ENCODE measurements at places on chromosomes 3 and 15.
A peak's percentile ranks its signal among the peaks of the same experiment; 100 is the strongest.

- DNase-seq: no peak
Observed at GRCh38 chr3:189410522-189410921, 220.7 kb upstream of the TP63 start.

GRCh38 chr15:92810418-92811138 is 89.5 kb upstream of the CHD2 start:
- peak; percentile 81 for DNase-seq

DNA sequence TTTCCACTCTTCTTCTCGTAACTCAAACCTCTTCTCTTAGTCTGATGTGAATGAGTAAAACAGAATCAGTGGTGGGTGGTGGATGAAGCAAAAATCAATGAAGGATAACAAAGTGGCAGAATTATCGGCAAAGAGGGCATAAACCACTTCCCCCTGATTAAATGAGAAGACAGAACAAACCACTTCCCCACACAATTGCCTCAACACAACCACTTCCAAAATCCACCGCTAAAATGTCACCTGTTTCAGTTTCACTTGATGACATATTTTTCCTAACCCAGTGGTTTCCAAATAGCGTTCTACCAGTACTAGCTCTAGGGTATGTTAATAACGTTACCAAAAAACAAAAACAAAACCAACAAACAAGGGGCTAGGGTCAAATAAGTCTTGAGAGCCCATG is 478.7 kb upstream of the WNT5A start:
- no peak for DNase-seq

GRCh38 chr15:82183121-82184031 is 79.2 kb downstream of the EFL1 start:
- peak; percentile 31 for DNase-seq

DNA sequence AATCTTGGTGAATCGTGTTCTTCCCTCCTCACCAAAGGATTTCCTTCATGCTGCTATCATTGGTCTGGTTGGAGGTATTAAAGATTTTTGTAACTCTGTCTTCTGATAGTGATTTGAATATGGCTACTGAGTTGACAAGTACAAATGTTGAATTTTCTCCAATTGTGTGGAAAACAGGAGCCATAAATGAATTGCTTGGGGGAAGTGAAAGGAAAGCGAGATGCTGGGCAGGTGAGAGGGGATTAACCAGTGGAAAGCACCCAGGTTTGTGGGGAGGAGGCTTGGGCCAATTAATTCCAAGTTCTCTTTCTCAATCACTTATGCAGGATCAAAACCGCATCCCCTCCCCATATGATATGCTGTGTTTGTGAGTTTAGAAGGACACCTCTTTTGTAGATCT is 372.5 kb downstream of the IL20RB start:
- no peak for DNase-seq

- DNase-seq: no peak
Observed at GRCh38 chr15:49990835-49991545, 128.0 kb downstream of the ATP8B4 start.

DNA sequence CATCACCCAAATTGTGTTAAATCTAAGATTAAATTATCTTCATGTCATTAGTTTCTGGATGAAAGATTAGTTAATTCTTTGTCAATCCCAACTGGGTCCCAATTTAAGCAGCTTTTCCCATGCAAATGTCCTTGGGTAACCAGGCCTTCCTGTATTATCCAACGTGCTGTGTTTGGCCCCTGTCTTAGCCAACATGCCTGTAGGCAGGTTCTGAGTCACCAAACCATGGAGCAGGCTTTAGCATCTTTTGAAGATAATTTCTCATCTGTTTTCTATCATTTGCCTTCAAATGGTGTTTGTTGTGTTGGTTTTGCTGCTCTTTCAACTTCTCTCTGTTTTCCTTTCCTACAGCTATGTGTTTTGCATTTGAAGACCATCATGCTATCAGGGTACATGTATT is 216.2 kb downstream of the ITPR1 start:
- no peak for DNase-seq

DNA sequence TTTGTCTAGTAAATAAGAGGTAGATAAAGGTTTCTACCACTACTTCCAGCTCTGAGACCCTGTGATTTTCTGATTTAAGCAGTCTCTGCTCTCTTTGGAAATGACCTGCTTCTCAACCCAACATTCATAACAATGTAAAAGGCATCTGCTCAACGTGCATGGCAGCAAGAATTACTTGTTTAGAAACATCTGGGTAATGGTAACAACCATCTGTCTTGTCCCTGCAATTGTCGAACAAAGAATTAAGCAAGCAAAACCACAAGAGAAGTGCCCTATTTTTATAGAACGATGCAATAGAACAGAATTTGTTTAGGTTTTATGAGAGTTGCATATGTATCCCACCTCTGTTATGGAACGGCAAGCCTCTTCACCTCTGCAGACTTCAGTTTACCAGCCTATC is 7.1 kb upstream of the FSIP1 start:
- no peak for DNase-seq

DNA sequence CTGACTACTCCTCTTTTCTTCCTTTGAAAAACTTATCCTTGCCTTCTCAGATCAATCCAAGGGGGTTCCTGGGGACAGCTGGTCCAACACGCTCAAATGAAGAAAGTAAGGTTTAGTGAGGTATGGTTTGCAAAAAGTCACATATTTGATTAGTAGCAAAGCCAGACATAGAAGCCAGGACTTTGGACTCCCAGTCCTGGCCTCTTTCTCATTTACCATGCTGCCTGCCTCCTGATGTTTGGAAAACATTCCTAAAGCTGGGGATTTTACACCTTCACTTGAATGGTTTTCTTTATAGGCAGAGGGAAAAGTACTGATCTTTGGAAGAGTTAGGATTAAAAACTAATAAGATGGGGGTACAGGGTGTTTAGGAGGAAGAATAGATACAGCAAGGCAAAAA is 14.6 kb downstream of the POPDC2 start:
- DNase-seq: no peak

GRCh38 chr3:127677541-127678314 is 5.0 kb downstream of the ABTB1 start:
- no peak for DNase-seq

DNA sequence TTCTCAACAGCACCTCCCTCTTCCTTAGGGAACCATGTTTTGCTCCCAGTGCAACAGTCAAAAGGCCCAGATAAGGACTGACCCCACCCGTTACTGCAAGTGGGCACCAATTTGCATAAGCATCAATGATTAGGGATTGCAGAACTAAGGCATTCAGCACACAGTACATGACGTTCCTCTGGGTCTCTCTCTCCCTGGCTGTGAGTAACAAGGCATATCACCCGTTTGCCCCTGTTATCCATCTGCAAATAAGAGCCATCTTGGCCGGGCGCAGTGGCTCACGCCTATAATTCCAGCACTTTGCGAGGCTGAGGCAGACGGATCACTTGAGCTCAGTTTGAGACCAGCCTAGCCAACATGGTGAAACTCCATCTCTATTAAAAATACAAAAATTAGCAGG is 18.8 kb downstream of the MAGI1 start:
- no peak for DNase-seq

GRCh38 chr3:156617145-156617544 is 57.2 kb upstream of the TIPARP start:
- no peak for DNase-seq

- DNase-seq: no peak
Observed at GRCh38 chr3:30811151-30811795, 83.2 kb downstream of the GADL1 start.

DNA sequence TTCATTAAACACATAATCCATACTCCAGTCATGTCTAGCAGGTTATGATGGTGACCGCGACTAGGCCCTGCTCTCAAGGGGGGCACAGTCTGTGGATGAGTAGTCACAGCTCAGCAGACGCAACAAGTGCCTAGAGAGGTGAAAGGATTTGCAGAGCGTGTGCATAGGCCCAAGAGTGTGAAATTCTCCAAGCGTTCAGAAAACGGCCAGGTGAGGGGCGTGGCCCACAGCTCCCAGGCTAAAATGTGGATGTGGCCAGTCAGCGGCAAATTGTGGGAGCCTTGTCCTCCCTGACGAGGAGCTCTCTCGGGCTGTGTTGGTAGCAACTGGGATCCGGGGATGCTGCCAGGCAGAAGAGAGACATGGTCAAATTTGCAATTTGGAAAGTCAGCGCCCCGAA is 46.4 kb upstream of the TSEN2 start:
- DNase-seq: no peak

DNA sequence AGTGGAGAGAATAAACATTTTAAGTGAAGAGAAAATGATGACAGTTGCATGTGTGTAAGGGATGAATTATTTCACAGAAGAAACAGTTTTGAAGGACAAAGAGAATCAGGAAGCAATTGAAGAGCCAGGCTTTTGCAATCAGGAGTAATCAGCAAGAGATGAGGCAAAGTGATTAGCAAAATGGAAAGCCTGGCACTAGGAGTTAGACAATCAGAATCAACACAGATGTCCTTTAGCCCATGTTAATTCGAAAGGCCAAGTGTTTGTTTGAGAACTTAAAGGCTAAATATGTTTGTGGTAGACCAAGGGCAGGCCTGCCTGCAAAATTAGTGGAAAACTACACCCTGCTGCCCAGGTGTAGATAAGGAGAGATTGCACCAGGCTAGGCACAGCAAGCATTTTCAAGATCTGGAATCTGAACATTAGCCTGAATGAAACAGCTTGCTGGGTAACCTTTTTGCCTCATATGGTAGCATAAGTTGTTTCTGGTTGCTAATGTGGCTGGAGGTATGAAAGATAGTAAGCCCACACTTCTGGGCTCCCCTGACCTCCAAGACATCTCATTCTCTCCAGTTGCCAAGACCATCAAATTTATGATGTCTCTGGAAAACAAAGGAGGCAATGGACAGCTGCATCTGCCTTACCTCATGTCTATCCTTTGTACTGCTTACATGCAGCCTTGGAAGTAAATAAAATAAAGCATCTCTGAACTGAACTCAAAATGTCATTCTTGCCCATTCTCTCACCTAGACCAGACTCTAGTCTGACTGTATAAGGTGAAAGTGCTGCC is 22.0 kb upstream of the LEKR1 start:
- no peak for DNase-seq

DNA sequence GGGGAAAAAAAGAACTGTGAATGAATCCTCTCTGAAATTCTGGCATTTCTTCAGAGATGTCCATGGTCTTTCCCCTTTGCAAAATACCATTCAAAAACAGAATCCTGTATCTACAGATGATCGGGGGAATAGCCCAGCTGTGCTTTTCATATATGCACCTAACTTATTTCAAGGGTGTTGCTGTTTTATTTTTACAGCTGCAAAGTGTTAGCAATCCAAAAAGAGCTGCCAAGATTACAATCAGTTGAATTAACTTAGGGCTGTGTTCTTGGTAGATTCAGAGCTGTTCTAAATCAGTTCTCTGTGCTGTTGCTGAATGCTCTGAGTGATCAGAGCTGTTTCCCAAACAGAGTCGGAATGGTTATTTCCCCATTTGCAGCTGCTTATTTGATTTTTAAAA is 175.7 kb upstream of the SEMA6D start:
- no peak for DNase-seq

- no peak for DNase-seq
Observed at GRCh38 chr3:61788623-61789507, 227.5 kb downstream of the PTPRG start.

DNA sequence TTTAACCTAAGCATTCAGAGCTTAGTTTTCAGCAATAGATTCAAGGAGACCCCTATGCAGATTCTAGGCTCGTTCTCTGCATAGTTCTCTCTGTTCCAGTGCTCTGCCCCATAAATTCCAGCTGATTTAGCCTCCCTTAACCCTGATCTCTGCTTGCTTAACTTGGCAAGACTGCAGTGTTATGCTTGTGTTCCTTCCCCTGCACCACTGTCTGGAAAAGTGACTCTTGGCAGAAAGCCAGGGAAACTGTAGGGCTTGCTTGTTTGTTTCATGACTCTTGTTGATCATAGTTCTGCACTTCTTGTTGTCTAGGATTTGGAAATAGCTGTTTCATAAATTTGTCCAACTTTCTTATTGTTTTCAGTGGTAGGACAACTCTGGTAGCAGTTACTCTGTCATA is 40.1 kb downstream of the ANAPC13 start:
- no peak for DNase-seq

GRCh38 chr3:5725801-5726200 is 538.3 kb downstream of the EDEM1 start:
- DNase-seq: no peak

DNA sequence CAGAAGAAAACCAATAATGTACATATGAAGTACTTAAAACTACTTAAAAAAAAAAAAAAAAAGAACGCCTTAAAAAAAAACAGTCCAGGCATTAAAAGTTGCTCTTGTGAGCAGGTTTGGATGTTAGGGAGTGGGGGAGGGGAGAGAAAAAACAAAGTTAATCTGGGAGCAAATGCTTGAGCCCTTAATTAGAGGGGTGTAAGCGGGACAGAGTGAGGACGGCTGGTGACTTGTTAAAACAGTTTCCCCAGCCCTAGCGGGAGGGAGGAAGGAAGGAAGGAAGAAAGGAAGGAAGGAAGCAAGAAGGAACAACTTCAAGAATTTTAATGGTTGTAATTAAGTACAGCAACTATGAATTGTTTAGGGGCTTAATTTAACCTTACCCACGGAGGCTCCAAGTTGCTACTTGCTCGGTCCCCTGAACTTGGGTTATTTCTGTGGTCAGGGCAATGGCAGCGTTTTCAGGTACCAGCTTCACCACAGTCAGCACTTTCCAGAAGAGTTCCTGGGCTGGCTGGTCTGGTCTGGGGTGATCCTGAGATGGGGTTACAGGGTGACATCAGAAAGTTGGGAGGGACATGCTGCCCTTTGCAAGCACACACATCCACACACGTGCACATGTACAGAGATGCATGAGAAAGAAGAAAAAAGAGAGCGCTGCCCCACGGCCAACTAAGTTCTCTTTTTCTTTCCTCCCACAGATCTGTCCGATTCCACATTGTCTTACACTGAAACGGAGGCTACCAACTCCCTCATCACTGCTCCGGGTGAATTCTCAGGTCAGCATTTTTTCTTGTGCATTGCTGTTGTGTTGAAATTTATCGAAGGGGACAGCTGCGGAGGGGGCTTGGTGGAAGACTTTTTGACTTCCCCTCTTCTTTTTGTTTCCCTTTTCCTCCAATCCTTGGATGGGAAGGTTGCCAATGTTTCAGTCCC is 14.0 kb downstream of the SMAD6 start:
- DNase-seq: no peak

GRCh38 chr3:168085491-168086119 is 10.1 kb downstream of the GOLIM4 start:
- DNase-seq: no peak

DNA sequence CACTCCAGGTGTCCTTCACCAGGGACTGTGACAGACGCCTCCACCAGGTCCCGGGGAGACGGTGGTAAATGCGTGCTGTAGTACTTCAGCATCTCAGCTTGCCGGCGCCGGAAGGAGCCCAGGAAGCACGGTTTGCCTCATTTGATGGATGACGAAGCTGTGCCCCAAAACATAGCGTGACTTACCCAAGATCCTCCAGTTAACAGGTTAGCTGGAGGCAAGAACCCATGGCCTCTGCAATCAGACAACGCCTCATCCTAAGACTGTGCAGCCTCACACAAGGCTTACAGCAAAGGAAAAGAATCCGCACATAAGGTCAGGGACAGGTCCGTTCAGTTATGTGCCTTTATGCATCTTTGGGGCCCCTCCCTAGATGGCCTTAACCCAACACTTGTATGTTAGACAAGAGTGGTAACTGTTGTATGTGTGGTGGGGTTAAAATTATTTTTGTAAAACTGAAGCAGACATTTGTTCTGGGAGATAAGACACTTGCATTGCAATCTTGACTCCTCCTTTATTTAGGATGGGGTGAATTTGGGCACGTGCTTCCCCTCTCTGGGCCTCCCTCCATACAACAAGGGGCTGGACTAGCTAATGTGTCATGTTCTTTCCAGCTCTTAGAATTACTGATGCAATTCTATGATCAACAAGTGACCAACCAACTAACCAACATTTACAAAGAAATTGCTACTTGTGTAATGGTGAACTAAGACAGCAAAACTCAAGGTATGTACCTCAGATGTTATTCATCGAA is 39.4 kb downstream of the VGLL4 start:
- no peak for DNase-seq

Measured in COLO829 (cell line).